ENCODE measurements at places on chromosomes 5 and 9.

- no peak for DNase-seq
These were observed 116.4 kb upstream of the COL5A1 start for GRCh38 chr9:134525070-134525815.

GRCh38 chr5:38692346-38692745, 135.9 kb upstream of the LIFR start:
- DNase-seq: no peak

DNA sequence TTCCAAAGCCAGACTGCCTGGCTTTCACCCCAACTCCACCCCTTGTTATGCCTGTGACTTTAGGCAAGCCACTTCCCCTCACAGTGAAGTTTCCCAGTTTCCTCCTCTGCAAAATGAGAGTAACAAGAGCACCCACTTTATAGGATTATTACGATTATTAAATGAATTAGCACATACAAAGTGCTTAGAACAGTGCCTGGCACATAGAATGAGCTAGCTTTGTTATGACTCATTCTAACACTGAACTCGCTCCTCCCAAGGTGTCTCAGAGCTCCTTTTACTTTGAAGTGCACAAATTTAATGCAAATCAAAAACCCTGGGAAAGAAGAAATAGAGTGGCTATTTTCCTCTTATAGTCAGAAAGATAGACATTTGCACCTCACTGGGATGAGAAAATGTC, 34.3 kb downstream of the DNAH5 start:
- DNase-seq: no peak

DNA sequence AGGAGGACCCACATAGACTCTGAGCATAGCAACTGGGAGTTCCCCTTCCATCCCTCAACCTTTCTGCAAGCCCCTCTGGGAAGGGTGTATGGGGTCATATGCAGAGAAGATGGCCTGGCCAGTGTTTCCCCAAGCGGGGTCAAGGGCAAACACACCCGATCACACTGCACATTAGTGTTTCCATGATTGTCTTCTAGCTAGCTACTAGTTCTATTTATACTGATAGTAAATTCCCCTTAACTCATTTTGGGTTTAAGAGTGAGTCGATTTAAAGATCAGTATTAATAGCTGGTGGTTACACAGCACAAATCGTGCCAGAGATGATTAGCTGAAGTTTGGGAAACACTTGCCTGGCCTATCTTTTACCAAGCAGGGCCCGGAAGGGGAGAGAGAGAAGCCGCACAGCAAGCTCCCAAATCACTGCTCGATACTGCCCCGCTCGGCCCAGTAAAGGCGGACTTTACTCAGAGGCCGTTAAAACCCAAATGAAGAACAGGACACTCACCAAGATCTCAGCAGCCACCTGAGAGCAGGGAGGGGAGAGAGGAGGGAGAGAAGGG, 29.4 kb upstream of the TNIP1 start:
- no peak for DNase-seq

GRCh38 chr9:1269533-1270315, 219.6 kb downstream of the DMRT2 start:
- DNase-seq: no peak

DNA sequence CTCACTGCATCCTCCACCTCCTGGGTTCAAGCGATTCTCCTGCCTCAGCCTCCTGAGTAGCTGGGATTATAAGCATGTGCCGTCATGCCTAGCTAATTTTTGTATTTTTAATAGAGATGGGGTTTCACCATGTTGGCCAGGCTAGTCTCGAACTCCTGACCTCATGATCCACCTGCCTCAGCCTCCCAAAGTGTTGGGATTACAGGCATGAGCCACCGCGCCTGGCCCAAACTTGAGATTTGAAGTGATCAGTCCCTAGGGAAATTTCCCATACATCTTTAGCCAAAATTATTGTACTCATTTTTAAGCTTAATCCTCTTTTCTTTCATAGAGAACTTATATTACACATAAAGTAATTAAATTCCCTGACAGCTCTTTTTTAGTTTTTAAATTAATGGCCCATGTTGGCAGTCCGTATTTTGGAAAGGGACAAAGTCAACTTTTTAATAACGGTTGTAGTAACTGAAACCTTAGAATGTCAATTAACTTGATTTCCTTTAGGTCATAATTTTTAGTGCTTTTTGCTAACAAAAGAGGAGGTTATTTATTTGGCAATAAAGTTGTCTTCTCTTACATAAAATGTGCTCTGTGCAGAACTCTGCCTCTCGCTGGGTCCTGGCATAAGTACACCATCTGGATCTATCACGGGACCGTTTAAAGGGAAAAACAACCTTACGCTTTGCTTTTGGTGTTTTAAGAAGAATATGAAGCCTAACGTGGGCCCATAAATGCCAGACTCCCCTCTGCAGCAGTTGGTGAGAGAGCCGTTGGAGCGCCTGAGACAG, 142.3 kb upstream of the OTULINL start:
- DNase-seq: no peak

DNA sequence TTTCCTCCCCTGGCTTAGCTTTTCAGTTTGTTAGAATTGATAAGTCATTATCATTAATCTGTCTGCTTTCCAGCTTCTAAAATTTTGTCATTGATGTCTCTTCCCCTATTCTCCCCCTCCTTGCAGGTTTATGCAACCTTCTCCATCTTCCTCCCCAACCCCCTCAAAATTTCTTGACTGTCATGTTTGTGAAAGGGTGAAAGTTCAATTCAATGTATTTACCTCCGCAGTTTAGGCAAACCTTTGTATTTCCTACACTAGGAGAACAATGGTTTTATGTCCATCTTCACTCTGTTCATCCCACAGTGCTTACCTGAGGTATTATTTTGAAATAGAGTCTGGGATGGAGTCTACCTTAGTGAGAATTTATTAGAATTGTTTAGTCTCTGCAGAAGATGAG, 117.9 kb downstream of the ALDH1A1 start:
- DNase-seq: no peak

GRCh38 chr9:94135222-94135621, 51.0 kb downstream of the PTPDC1 start:
- peak; percentile 18 for DNase-seq

DNA sequence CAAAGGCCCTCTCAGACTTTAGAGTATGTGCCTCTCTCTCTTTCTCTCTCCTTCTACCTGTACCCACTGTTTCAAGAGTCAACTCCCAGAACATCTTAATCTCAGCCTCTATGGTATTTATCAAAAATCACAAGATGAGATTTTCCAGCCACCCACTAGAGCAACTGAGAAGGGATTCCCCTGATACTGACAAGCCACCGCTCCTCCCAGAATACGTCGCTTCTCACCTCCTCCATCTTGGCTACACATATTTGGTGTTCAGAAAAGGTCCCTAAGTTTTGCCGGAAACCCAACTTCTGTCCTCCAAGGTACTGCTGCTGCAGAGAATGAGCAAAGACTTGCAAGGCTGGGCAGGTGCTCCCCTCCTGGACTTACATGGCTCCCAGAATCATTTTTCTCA, 6.1 kb downstream of the GARIN3 start:
- no peak for DNase-seq

GRCh38 chr5:90675222-90675621, 116.6 kb downstream of the ADGRV1 start:
- no peak for DNase-seq

DNA sequence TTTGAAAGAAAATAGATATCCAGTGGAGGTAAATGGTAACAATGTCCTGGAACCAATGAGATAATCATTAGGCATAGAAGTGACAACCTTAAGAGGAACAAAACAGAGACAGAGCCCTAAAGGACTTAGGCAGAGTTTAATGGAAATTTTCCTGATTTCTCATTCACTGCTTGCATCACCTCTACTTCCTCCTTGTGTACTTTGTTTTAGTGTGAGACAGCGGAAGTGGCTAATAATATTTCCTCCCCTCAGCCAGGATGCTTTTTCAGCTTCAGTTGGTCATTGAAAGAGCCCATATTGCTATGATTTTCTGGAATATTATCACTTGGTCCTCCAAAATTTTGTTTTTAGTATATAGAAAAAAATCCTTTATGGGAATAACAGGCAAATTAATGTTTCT, 153.4 kb upstream of the MPDZ start:
- DNase-seq: no peak

GRCh38 chr5:142881076-142881783, 111.1 kb downstream of the ARHGAP26 start:
- DNase-seq: peak; percentile 98

DNA sequence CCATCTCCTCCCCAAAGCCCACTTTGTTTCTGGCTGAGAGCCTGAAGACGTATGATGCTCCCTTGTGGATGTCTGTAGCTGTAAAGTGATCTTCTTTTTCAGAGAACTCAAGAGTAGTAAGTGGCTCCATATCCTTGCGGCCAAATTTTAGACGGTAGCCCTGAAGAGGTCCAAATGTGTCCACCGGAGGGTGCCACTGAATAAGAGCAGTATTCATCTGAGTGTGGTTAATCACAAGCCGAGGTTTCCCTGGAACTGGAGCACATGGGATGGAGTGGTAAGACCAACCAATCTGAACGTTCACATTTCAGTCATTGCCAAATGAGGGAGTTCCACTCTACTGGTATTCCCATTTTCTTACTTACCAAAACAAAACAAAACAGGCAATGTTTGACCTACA, 686.5 kb upstream of the DMAC1 start:
- DNase-seq: no peak
